NCI-H226 (cell line): ENCODE measurements at places on chromosomes 3 and 15.
A peak's percentile ranks its signal among the peaks of the same experiment; 100 is the strongest.

DNA sequence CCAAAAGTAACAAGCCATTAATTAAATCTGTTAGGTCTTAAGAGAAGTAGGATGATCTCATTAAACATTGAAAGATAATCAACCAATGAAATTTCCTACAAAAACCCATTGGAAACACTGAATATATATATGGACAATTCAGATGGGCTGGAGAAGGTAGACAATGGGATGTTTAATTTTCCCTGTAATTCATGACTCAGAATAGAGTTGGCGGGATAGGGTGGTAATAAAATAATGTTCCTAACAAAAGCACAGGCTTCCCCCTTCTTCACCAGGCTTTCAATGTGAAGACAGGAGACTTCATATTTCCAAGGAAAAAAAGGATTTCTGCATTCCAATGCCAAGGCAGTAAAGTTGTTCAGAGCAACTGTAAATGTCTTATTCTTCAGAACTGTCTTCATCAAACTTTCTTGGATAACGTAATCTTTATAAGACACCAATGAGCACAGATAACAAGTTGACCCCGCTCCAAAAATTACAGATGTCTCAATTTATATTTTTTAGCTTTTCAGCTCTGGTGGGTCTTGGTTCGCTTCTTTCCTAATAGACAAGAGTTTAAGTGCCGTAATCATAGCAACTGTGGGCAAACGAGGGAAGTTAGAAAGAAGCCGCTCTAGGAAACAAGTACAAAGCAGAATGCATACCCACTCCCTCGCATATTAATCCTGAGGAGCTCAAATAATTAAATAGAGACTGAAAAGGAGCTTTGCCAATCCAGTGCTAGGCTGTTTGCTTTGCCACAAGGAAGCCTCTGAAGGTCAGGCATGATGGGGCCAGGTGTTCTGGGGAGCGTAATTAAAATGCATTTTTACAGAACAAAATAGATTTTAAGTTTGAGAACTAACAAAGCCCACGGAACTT is 377.0 kb downstream of the FOXP1 start:
- DNase-seq, result no peak

DNA sequence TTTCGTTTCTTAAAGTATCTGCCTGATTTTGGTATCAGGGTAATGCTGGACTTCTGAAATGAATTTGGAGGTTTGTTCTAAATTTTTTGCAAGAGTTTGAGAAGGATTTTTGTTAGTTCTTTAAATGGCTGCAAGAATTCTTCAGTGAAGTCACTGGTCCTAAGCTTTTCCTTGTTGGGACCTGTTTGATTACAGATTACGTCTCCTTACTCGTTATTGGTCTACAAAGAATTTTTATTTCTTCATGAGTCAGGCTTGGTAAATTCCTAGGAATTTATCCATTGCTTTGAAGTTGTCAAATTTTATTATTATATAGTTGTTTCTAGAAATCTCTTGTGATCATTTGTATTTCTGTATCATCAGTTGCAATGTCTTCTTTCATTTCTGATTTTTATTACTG is 196.0 kb downstream of the DPH6 start:
- no peak for DNase-seq

GRCh38 chr3:179179979-179180759 is 32.0 kb downstream of the PIK3CA start:
- DNase-seq, result no peak

DNA sequence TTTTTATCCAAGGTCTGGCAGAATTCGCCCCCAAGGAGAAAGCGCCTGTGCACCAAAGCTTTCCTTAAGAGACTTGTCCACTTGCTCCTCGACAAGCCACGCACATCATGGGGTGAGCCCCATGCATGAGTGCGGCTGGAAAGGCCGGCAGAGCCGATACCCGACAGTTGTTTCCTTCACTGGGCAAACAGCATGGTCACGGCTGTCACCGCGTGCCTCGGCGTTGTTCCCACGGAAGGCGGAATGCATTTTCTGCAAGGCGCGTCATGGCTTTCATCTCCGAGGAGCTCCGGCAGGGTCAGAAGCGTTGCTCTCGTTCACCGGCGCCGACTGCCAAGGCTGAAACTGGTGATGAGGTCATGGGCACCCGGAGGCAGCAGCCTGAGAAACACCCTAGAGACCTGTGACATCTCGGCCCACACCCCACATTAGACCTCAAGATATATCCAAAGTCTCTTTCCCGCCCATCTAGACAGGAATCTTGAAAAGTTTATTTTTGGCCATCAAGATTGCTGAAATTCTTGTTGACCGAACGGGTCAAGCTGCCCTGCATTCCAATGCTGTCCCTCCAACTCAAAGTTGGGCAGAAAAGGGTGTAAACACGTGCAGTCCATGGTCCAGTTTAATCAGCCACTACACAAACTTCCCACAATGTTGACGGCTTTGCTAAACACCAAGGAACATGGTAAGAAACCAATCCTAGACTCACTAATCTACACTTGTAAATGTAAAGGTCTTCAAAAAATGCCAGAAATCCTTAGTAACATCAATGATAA is 604 bp upstream of the TJP1 start:
- DNase-seq, result peak; percentile 59

DNA sequence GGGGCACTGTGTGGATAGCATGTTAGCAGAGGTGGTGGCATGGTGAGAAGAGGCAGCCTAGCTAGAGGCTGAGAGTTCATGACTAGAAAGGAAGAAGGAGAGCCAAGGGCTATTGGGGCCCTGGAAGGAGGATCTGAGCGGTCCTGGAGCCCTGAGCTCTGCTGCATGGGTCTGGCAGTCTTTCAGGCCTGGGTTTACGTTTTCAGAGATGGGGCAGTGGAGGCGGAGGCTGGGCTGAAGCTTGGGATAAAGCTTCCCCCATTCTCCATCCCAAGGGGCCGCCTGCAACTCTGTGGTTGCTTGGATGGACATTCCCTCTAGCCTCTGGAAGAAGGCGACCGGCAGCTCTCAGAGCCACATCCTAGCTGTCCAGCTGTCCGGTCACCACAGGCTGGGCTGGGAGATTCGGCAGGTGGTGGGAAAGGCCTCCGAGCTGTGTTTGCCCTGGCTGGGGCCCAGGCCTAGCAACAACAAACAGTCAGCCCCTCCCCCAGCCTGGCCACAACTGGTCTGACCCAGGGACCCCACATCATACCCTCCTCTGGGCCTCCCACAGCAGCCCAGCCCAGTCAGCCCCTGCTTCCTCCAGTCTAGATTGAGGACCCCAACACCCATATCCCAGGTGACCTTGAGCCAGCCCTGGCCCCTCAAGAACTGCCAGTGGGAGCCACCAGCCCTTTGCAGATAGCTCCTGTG is 1.8 kb upstream of the SLC38A3 start:
- DNase-seq, result no peak

DNA sequence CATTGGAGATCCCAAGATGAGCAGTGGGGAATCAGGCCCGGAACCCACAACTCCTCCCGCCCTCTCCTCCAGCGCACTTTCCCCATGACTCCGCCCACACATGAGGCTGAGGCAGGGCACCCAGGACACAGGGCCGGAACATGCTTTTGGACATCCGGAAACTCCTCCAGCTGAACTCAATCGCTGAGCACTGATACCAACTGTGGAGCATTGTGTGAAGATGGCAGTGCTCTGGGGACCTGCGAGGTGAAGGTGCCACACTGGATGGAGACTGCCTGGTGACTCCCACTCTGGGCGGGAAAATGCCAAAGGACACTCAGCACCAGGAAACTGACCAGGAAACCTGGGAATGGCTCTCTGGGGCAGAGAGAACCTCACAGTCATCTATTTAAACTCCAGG is 189.1 kb downstream of the FAM43A start:
- DNase-seq, result no peak

DNA sequence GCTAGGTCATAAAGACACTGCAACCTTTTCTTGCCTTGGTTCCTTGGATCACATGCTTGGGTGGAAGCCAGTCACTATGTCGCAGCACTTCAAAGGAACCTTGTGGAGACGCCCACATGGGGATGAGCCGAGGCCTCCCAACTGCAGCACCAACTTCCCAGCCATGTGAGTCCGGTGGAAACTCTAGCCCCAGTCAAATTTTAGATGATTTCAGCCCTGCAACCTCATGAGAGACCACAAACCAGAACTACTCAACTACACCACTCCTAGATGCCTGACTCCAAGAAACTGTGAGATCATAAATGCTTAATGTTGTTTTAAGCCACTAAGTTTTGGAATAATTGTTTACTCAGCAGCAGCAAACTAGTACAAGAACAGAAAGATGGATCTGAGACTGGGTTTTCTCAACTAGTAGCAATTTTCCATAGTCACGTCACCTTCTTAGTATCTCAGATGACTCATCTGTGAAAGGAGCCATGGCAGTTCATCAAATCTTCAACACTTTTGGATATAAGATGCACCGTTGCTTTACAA is 86.5 kb downstream of the MB21D2 start:
- DNase-seq, result peak; percentile 63

DNA sequence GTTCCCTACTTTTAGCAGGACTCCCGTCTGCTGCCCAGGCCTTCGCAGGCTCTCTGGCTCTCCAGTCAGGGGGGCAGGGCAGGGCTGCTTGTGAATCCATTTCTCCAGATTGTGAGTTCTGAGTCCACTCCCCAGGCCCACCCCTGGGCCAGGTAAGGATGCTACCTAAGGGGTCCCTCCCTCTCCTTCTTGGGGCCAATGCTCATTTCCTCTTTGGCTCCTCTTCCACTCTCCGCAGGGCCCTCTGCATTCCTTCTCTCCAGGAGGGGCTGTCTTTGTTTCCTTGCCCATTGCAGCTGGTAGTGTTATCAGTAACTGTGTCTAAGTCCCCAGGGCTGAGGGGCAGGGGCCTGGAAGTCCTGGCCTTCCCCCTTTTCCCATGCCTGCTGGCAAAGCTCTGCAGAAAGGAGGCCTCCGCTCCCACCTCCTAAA is 13.0 kb upstream of the CACNA2D2 start:
- DNase-seq, result no peak

DNA sequence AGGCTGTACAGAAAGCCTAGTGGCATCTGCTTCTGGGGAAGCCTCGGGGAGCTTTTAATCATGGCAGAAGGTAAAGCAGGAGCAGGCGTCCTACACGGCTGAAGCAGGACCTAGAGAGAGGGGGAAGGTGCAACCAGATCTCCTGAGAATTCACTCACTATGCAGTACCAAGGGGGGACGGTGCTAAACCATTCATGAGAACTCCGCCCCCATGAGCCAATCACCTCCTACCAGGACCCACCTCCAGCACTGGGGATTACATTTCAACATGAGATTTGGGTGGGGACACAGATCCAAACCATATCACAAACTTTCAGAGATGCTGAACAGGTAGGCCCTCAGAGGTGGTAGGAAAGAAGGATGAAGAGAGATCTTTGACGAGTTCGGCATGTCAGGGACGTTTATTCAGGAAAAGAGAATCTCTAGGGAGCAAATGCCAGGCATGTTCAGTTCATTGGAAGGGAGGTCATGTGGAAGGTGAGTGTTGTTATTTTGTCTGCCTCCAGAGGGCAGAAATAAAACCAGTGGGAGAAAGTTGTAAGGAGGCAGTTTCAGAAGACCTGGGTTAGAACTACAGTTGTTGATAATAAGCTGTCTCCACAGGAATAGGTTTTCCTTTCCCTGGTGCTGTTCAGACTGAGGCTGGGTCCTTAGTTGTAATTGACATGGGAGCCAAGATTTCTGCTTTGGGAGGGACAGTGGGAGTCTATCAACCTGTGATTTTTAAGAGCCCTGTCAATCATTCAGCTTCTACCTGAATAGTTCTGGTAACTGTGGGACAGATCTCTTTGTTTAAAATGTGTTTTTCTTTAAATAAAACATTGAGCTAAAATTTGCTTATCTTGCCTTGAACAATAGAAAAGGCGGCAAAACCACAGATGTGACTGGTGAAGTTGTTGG is 4.3 kb upstream of the FNDC3B start:
- DNase-seq, result peak; percentile 19

DNA sequence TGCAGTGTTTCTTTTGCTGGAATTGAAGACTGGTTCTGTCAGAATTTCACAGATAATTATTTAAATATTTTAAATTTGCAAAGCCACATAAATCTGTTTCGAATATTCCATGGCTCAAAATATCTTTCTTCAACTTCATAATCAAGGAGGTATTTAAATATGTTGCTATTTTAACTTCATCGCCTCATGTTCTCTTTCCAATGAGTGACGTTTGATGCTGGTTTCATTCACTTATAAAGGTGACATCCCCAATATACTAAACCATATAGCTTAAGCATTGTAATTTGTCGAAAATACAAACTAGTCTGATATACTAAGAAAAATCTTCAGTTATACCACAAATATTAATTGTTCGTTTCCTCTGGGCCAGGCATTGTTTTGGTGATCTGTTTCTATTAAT is 22.5 kb downstream of the MBNL1 start:
- DNase-seq, result no peak

DNA sequence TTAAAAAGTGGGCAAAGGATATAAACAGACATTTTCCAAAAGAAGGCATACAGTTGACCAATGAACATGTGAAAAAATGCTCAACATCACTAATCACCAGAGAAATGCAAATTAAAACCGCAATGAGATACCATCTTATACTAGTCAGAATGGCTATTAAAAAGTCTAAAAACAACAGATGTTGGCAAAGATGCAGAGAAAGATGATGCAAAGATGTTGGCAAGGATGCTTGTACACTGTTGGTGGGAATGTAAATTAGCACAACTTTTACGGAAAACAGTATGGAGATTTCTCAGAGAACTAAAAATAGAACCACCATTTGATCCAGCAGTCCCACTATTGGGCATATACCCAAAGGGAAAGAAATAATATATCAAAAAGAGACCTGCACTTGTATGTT is 53.5 kb downstream of the TLNRD1 start:
- DNase-seq, result no peak
